ENCODE measurements at places on chromosomes 13 and 19.
A peak's percentile ranks its signal among the peaks of the same experiment; 100 is the strongest.

GRCh38 chr19:613732-614567 is 19.4 kb downstream of the POLRMT start:
- no peak for DNase-seq

DNA sequence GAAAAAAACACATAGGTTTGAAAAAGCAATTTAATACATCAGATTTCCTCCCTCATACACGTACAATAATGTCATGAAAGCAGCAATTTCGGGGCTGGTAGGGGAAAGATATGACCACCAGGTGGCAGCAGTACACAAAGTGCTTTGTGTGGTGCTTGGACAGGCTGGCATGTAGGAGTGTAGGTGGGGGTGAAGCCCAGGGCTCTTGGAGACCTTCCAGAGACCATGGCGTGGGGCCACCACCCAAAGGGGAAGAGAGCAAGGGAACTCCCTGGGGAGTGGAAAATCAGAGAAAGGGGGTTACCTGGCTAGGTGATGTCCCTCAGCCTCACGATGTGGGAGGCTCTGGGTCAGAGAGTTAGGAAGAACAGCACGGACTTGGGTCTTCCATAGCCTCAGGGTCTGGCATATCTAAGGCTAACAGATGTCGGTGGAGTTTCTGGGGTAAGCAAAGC is 11.8 kb upstream of the CCNA1 start:
- DNase-seq: peak; percentile 37

DNA sequence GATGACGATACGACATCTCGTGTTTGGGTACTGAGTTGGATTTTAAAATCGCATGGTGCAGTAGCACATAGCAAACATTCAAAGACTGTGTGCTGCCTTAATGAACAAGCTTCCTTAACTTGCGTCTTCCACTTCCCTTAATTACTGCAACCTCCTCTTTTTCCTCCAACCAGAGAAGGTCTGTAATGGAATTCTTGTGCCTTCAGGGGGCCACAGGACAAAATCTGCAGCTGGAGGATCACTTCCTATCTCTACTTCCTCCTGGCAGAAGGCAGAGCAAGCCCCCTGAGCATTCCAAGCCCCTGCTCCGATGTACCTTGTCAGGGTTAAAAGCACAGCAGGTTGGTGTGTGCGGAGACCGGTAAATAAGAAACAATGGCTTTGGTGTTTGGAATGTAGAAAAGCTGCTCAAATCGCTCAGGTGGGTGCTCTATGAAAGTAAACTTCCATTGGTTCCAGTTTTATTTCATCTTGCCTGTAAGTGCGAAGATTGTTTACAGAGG is 151.3 kb upstream of the UQCRFS1 start:
- no peak for DNase-seq

DNA sequence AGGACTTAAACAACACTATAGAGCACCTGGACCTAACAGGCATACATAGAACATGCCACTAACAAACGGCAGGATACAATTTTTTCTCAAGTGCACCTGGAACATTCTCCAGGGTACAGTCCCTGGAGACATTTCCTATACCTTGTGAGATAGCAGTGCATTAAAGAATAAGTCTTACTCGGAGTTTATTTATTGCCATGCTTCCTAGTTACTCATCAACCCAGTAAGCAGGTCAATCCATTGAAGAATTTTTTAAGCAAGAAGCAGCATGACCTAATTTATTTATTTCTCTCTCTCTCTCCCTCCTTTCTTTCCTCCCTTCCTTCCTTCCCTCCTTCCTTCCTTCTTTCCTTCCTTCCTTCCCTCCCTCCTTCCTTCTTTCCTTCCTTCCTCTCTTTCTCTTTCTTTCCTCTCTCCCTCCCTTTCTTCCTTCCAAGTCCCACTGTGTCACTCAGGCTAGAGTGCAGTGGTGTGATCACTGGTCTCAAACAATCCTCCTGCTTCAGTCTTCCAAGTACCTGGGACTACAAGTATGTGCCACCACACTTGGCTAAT is 6.6 kb upstream of the TFDP1 start:
- no peak for DNase-seq

DNA sequence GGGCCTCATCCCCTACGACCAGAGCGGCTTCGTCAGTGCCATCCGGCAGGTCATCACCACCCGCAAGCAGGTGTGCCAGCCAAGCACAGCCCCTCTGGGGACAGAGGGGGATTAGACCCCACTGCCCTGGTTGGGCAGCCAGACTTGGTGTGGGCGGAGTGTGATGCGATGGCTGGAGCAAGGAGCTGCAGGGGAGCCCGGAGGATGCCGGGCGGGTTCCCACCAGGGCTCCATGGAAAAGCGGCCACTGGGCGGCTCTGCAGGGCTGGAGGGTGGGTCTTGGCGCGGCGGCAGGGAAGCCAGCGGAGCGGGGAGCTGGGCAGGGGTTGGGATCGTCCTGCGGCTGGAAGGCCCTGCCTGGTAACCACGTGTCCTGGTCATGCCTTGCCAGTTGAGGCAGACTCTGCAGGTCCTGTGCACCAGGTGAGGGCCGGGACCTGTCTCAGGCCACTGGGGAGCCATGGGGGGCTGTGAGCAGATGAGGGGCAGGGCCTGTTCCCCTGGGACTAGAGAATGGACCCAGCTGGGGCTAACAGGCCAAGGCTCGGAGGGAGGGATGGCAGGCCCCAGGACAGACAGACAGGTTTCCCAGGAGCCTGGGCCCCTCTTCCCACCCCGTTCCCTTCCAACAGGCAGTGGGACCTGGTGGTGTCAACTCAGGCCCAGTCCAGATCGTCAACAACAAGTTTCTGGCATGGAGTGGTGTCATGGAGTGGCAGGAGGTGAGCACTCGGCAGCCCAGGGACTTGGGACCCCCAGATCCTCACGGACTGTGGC is 6.3 kb downstream of the PTOV1 start:
- no peak for DNase-seq

DNA sequence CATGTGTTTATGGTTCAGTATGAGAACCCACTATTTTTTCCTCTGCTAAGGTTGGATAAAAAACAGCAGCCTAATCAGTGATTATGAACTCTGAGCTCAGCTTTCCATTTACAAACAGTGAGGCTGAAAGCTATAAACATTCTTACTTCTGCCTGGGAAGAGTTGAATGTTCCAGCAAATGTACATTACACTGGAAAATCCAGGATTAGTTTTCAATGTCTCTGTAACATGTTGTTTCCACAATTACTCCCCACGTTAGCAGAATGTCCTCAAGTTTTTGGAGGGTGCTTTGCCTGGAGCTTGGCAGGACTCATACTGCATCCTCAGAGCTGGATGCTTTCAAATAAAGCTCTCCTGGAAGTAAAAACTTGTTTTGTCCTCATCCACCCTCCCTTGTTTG is 150.4 kb downstream of the POSTN start:
- DNase-seq: no peak

DNA sequence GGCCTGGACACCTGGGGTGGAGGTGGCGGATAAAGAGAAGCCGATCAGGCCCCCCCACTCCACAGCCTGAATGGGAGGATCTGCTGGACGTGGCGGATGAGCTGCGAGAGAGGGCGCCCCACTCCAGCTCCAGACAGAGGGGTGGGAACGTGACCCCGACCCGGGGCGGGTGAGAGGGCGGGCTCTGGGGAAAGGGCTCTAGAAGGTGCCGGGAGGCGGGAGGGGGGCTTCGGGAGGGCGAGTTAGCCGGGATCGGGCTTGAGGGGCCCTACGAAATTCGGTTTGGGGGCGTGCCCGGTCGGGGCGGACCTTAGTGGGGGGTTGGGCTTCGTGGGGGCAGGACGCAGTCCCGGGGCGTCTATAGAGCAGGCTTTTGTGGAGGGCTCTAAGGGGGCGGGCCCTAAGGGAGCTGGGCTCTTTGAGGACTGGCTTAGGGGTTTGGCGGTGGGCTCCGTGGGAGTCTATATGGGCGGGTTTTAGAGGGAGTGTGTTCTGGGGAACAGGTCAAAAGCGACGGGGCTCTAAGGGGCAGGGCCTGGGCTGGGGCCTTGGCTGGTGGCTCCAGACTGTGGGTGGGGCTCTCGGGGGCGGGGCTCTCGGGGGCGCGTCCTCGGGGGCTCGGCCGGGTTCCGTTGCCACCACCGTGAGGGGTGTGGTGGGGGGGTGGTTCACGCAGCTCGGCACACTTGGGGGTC is 4.1 kb upstream of the NANOS3 start:
- DNase-seq: no peak

GRCh38 chr13:98327371-98328270 is 150.6 kb upstream of the RNF113B start:
- no peak for DNase-seq

DNA sequence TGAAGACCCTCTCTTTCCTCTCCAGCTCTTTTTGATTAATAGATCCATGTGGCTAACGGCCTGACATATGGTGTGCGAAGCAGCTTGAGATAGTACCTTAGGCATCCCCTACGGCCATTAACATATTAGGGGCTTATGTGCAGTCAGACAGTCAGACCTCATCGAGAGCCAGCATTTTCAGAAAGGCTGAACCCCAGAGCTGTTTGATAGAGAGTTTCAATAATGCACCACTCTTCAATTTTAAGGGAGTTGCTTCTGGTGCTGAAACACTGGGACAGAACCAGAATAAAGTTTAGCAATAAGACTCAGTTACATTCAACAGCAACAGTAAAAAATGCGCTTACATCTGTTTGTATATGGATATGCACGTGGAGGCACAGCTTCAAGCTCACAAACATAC is 10.8 kb downstream of the POU4F1 start:
- no peak for DNase-seq

DNA sequence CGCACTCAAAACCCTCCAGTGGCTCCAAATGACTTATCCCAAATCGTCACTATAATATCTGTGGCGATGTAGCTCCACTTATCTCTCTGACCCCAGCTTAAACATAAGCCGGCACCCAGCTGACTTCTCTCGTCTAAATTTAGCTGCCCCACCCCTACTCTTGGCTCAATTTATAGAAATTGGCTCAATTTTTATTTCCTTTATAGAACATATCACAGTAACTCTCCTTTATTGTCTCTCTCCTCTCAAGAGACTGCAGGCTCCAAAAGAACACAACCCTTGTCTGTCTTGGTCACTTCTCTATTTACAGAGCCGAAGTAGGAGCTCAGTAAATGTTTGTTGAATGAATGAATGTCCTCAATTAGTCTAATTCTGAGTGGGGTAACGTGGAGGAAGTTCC is 805 bp downstream of the ZNF784 start:
- DNase-seq: no peak

- DNase-seq: no peak
Measured at GRCh38 chr13:51577690-51578089, 6.6 kb upstream of the WDFY2 start.

DNA sequence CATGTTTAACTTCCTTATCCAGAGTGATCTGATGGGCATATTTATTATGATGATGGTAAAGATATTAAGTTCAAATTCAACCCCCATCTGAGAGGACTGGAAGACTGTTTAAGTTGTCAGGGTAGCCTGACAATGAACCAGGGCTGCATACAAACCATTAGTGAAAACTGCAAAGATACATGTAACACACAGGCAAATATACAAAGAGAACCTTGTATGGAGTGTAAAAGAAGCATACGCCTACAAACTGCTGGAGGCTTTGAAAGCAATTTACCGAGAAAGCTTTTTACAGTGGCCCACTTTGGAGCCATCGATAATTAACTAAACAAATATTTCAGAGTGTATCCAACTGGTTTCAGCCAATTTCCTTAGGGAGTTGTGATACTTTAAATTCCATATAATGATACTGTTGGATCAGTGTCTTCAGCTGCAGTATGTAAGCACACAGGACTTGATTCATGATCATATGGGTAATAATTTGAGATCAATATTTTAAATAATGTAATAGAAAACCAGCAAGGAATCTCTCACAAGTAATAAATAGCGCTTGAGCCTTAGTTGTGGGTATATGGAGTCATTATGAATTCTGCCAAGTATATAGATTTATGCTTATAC is 231.5 kb upstream of the SPRY2 start:
- no peak for DNase-seq

- no peak for DNase-seq
Measured at GRCh38 chr19:29418201-29418600, 107.6 kb upstream of the VSTM2B start.

GRCh38 chr13:99275093-99275469 is 16.9 kb upstream of the GPR18 start:
- DNase-seq: peak; percentile 31

DNA sequence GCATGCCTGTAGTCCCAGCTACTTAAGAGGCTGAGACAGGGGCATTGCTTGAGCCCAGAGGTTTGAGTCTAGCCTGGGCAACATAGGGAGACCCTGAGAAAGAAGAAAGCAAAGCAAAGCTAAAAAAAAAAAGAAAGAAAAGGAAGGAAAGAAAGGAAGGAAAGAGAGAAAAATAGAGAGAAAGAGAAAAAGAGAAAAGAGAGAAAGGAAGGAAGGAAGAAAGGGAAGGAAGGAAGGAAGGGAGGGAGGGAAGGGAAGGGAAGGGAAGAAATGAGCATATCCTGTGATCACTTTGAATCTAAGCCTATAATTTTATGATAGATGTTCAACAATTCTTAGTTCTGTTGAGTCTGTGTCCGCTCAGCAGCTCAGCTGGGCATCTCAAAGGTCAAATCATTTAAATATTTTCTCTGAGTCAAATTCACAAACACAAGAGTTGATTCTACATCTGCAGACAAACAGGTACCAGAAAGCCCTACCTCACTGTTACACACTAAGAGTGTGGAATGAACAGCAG is 70.4 kb downstream of the SUCLA2 start:
- no peak for DNase-seq

- no peak for DNase-seq
Measured at GRCh38 chr13:87035526-87035925, 635.6 kb upstream of the SLITRK5 start.

- DNase-seq: peak; percentile 82
Measured at GRCh38 chr19:43620061-43621001, 902 bp upstream of the ZNF428 start.

DNA sequence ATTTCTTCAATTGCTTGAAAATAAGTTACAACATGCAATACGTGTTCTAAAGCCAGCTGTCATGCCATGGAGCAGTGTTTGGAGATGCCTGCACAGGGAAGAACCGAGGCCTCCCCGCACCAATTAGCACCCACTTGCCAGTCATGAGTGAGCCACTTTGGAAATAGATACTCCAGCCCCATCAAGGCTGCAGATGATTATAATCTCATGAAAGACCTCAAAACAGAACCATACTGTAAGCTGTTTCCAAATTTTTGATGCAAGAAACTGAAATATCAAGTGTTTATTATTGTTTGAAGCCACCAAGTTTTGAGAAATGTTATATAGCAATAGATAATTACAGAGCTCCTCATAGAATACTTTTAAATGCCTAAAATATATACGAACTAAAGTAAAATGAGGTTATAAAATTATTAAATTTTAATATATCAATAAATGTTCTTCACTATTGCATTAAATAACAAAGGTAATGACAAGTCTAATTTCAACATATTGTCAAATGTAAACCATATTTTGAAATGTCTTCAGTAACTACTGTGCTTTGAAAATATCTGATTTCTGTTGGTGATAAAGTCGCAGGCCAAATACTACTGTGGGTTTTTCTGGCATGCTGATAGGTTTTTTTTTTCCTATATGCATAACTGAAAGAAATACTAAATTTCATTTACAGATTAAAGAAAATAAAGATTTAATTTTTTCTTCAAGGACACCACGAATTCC is 43.0 kb downstream of the DIAPH3 start:
- no peak for DNase-seq
